ENCODE measurements at places on chromosomes 7 and 10. TPM values are rescaled to one million over a fixed set of nuclear protein-coding genes. Genes with fewer than 3 reads are reported as not detected.
A peak's percentile ranks its signal among the peaks of the same experiment; 100 is the strongest.

GRCh38 chr7:42928754-42929153 is 3.2 kb downstream of the PSMA2 start:
- no peak for DNase-seq

DNA sequence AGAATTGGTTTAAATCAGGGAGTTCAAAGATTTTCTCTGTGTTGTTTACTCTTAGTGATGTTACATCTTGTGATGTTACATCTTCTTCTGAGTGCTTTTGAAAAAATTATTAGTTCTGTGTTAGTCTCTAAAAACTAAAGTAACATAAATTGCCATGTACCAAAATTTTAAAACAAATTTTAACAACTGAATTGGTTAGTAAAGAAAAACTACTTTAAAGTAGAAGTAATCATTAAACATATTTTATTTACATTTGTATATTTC is 5.2 kb upstream of the IGF2BP3 start:
- DNase-seq = no peak

Gene MET
- 69.6 TPM for total RNA-seq

DNA sequence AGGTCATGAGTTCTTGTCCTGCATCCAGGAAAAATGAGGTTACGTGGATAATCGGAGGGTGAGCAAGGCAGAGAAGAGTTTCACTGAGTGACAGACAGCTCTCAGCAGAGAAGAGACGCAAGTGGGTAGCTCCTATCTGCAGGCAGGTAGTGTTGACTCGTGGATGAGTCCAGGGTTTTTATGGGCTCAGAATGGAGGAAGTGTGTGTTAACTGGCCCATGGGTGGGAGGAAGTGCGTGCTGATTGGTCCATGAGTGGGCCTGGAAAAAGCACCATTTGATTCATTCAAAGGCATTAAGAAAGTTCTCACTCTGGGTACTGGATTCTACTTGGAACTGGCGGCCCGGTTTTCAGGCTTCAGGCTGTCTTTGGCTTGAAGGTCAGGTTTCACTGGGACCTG is 4.8 kb upstream of the DMTF1 start:
- no peak for DNase-seq

Gene NT5C2
- total RNA-seq = 92.7 TPM

DNA sequence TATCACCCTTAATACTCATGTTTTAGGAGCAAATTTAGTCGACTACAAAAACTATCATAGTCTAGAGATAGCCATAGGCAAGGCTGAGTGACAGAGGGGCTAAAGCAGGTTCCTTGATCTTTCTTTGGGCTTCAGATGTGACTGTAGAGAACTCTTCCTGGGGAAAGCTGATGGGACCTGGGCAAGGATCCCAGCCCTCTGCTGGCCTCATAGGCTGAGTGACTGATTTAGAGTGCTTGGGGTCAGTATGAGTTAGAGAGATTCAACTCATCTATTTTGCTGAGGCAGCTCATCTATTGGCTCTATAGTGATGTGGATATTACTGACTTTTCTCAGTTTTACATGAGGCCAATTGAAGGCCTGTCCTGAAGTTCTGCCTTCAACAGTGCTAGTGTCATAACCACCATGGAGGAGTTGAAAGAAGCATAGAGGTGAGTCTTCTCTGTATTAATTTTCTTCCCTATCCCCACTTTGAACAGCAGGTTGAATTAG is 81.6 kb downstream of the SAMD9 start:
- no peak for DNase-seq

GRCh38 chr7:1563981-1564602 is 5.7 kb downstream of the PSMG3 start:
- DNase-seq = no peak

DNA sequence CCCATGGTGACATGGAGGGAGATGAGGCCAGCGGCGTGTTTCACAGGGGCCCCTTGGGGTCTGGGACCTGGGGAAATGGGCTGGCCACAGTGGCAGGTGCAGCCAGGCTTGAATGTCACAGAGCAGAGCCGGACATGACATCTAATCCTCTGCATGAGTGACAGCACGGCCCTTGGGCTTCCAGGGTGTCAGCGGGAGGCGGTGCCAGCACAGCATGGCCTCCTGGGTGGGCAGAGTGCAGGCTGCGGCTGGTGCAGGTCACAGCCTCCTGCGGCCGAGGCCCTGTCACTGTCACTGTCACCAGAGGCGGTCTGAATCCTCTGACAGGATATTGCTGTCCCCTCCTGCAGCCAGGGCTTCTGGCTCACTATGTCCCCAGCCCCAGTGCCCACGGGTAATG is 18.2 kb downstream of the BHLHA15 start:
- no peak for DNase-seq

DNA sequence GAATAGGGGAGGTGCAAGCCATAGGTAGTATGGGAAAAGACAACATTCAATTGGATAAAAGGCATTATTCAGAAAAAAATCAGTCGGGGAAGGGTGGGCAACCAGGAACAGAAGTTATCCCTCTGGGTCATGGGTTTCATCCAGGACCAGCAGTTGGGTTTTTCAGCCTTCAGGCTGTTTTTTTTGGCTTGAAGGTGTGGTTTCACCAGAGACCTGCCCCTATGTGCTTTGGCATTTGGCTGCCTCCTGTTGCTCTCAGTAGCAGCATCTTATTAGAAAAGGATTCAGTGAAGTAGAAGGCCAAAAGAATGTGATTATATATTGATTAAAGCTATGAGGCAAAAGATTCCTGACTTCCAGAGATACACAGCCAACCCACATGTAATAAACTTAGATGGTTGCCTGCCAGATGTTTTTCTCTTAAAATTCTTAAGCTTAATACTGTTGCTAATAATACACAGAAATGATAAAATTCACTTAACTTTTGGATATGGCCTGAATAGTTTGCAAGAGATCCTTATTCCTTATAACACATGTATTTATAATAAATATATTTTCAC is 251.7 kb upstream of the CSTF2T start:
- DNase-seq = no peak

Gene LIPK
- not detected for total RNA-seq

- DNase-seq = no peak
These were observed 54.5 kb upstream of the EMX2 start for GRCh38 chr10:117488004-117488403.

GRCh38 chr10:132398566-132398991 is 1.6 kb downstream of the PWWP2B start:
- DNase-seq = peak; percentile 66

- no peak for DNase-seq
These were observed 342.9 kb downstream of the TNS3 start for GRCh38 chr7:47239034-47239433.

DNA sequence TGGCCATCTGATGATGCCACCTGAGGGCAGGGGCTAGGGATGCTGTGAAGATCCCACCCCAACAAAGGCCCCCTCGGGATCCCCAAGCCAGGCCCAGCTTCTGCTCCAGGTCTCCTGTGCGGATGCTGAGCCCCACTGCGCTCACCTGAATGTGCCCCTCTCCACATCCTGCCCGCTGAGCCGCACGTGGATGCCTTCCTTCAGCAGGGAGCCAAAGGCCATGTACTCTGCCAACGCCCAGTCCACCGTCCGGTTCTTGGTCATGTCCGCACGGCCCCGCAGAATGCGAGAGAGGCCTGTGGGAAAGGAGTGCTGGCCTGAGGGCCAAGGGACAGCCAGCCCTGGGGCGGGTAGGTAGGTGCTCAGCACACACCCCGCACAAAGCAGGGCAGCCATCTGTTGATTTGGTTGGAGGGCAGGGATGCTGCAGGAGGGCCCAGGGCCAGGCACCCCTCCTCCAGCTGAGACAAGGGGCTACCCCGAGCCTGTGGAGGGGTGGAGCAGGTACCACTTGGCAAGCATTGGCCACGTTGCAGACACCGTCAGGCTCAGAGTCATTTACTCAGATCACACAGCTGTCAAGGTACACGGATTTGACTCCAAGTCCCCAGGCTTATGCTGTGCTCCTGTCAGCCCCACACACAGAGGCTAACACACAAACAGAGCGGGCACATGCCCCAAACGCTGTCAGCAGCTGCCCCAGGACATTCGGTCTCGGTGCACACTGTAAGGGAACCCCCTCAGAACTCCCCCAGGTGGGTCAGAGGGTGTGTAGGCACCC is 19.2 kb downstream of the OGDHL start:
- no peak for DNase-seq

DNA sequence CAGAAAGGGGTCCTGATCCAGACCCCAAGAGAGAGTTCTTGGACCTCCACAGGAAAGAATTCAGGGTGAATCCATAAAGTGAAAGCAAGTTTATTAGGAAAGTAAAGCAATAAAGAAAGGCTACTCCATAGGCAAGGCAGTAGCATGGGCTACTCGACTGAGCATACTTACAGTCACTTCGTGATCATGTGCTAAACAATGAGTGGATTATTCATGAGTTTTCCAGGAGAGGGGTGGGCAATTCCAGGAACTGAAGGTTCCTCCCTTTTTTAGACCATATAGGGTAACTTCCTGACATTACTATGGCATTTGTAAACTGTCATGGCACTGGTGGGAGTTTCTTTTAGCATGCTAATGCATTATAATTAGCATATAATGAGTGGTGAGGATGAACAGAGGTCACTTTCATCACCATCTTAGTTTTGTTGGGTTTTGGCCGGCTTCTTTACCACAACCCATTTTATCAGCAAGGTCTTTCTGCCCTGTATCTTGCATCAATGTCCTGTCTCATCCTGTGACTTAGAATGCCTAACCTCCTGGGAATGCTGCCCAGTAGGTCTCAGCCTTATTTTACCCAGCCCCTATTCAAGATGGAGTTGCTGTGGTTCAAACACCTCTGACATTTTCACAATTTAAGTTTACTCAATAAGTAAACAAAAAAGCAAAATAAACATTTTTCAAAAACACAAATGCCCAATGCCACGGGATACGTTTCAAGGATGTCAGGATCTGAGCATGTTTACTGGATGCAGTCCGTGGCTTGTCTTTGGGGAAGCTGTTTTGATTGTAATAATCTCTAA is 37.0 kb downstream of the ALOX5 start:
- no peak for DNase-seq

Gene IKZF1
- 41.4 TPM for total RNA-seq

DNA sequence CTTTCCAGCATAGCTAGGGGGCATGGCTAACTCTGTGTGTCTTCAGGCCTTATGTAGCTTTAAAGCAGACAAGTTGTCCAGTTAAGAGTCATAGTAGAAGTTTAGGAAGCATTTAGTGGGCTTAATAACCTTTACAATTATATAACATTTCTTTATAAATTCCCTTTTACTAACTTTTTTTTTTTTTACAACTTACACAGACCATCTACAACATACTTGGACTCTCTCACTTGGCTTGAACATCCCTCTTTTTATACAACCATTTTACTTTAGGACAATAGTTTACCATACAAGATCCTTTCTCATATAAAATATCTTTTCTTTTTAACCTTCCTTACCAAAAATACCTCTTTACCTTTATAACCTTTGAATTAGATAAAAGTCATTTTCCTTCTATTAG is 26.3 kb downstream of the SP4 start:
- no peak for DNase-seq

DNA sequence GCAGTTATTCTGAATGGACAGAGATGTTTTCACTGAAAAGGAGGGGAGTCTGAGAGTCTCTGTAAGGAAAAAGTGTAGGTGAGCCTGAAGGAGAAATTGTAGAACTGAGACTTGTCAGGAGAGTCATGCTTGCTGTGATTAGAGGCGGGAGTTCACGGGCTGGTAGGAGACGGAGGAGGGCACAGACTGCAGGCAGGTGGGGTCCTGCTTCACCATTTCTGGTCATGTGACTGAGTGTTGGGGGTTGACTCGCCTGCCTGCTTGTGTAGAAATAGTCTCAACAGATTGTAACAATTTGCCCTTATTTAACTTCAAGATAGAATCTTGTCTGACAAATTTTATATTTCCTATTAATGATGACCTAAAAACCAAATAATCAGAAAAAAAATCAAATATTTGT is 70.3 kb downstream of the OGDH start:
- no peak for DNase-seq

DNA sequence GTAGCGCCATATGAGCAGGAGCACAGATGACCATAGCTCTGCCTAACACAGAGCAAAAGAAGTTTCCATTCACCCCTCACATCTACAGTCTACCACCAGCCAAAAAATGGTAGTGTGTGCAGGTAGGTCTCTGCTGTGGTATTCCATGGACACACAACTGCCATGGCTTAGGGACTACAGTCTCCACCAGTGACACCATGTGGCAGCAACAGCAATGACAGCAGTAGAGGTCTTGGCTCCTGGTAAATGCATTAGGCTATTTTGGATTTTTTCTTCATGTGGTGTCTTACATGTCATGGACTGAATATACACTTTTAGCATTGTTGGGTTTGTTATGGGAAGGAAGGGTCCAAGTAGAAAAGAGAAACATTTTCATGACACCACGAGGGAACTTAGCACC is 70.1 kb upstream of the CABCOCO1 start:
- no peak for DNase-seq

GRCh38 chr10:111648046-111648445 is 535.5 kb downstream of the GPAM start:
- DNase-seq = no peak

Gene SPDYE5
- not detected for total RNA-seq

- no peak for DNase-seq
These were observed 18.1 kb downstream of the MAD1L1 start for GRCh38 chr7:2214636-2215035.

GRCh38 chr7:40760987-40761386 is 626.2 kb downstream of the SUGCT start:
- no peak for DNase-seq

Gene PDE1C
- 13.0 TPM for total RNA-seq

Gene GRM3
- total RNA-seq = not detected

DNA sequence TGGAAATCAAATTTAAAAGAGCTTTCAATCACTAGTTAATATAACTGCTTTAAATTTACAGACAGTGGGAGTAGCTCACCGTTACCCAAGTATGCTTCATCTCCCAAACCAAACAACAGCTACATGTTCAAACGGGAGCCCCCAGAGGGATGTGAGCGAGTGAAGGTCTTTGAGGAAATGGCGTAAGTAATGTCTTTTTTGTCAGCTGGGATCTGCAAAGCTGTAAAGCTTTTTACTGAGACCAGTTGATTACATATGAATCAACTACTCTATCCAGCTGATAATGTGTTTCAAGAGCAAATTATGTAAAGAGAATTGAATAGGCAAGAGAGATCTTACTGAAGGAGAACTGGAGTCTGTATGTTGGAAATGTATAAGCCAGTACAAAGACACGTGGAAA is 116.2 kb downstream of the GLCCI1 start:
- DNase-seq = no peak

DNA sequence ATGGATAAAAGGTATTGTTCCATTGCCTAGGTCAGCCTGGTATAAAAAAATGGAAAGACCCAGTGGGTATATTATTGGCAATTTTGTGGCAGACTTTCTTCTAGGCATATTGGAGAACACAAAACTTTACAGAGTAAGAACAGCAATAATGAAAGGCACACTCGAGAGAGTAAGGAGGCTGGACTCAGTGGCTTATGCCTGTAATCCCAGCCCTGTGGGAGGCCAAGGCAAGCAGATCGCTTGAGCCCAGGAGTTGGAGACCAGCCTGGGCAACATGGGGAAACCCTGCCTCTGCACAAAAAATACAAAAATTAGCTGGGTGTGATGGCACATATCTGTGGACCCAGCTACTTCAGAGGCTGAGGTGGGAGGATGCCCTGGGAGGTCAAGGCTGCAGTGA is 158.2 kb downstream of the FAM107B start:
- no peak for DNase-seq

Gene LRRC18
- total RNA-seq = 0.96 TPM

GRCh38 chr7:157032128-157032527 is 21.7 kb upstream of the MNX1 start:
- DNase-seq = no peak

Gene TMEM176A
- 63.7 TPM for total RNA-seq

All from upper lobe of right lung (tissue), 1 donor.